NCI-H510A (cell line): ENCODE measurements at places on chromosomes 12 and 14.
A peak's percentile ranks its signal among the peaks of the same experiment; 100 is the strongest.

DNA sequence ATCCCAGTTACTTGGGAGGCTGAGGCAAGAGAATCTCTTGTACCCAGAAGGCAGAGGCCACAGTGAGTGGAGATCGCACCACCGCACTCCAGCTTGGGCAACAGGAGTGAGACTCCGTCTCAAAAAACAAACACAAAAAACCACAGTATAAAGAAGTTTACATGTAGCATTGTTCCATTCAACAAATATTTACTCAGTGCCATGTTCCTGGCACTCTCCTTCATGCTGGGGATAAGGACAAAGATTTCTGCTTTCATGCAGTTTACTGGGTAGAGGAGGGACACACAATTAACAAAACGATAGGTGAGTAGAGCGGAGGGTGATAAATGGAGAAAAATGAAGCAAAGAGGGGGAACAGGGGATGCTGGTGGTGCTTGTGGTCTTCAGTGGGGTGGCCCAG is 68.2 kb upstream of the OVCH1 start:
- no peak for DNase-seq

DNA sequence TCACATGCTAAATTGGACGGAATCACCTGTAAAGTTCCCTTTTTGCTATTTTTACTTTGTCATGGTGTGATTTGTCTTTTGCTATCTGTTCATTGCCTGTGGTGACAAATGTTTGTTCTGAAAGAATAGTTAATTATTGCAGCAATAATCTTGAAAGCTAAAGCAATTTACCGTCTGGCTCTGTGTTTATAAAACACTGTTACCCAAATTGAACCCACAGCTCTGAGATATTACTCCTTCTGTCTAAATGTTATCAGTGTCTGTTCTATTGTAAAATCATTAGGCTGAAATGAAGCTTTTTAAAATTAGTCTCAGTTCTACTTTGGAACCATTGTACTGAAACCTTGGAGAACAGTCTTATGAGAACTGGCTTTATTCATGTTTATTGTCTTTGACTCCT is 42.5 kb downstream of the TMX1 start:
- DNase-seq, result no peak

GRCh38 chr14:103542605-103543088 is 13.7 kb downstream of the TRMT61A start:
- DNase-seq, result peak; percentile 55

DNA sequence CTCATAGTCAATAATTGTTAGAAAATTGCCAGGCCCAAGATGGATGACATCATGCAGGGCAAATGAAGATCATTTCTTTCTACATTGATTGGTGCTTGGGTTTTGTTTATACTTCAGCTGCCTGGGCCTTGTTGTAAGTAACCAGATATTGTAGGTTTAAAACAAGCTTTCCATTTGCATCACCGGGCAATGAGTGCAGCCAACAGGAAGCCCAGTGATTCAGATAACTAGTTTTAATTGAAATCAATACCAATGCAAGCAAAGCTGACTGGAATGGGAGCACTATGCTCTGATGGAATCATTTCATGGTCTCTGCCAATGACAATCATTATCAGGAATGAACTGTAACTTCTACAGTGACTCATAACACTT is 279.3 kb downstream of the DUSP6 start:
- DNase-seq, result no peak

GRCh38 chr12:8890313-8891085 is 23.8 kb upstream of the PHC1 start:
- DNase-seq, result no peak
